ENCODE measurements at places on chromosomes 16 and 17.

DNA sequence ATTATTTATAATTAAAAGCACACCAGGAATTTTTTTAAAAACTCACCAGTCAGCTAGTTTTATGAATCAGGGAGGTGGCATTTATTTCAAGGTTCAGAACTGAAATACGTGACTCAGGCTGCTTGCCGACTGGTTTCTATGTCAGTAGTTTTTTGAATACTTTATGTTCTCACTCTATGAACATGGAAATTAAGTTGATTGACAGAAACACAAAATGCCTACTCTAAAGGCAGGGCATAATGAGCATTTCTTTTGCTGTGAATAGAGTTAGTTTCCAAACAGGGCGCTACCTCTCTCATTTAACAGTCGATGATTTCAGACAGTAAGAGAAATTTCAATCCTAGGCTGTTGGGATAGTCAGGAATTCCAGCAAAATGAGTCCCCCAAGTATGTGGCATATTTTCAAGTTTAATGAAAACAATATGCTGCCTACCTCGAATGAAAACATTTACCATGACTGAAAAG is 6.7 kb downstream of the HS3ST3B1 start:
- peak; percentile 85 for DNase-seq

DNA sequence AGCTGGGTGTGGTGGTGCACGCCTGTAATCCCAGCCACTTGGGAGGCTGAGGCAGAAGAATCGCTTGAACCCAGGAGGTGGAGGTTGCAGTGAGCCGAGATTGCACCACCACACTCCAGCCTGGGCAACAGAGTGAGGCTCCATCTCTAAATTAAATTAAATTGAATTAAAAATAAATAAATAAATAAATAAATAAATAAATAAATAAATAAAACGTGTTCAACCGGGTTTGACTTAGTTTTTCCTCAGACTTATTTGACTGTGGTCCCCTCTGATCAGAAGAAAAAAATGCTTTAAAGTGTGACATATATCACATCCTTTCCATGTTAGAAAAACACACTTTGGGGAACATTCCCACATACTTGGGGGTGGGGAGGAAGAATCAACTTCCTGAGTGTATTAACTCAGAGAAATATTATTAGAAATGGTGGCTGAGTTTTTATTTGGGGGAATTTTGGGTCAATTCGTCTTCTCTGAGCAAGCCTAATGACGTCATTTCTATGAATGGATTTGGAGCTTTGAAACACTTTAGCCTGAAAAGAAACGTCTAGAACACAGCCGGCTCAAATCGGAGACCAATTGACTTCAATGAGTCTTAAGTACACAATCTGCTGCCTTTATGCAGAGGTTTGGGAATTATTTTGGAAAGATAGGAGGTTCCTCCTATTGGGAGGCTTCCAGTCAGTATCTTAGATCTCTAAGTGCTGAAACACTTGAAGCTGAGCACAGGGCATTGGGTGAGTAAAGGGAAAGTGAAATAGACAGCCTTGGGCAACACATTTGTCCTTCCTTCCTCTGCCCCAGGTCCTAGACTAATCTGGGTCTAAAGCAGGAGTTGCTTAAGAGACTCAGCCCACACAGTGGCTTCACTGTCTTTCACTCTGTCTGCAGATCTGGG is 132.6 kb downstream of the PITPNC1 start:
- peak; percentile 23 for DNase-seq

DNA sequence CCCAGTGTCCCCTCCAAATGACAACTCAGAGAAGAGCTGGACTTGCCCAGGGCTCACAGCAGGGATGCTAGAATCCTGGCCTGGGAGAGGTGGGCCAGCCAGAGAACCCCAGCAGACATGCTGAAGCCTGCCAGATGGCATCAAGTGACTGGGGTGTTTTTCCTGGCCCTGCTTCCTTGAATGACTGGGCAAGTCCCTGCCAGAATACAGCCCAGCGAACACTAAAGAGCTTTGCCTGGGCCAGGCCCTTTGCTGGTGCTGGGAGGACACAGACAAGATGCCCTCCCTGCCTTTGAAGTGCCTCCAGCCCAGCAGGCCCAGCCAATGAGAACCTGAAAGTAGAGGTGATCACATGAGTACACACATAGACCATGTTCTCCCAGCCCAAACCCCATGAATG is 11.5 kb downstream of the ZNF319 start:
- DNase-seq: no peak

DNA sequence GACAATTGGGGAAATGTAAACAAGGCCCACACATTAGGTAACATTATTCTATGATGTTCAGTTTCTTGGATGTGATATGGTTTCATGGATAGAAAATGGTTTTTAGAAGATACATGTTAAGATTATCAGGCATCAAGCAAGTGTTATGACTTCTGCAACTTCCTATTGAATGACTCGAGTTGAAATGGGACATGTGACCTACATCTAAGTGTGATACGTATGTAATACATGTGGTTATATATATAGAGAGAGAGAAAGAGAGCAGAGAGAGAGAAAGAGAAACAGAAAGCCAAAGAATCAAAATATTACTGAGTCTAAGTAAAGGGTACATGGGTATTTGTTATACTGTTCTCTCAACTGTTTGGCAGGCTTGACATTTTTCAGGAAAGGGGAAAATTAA is 1.7 kb downstream of the TMEM170A start:
- DNase-seq: no peak

- DNase-seq: peak; percentile 80
Observed at GRCh38 chr16:56807011-56807675, 57.9 kb upstream of the SLC12A3 start.

DNA sequence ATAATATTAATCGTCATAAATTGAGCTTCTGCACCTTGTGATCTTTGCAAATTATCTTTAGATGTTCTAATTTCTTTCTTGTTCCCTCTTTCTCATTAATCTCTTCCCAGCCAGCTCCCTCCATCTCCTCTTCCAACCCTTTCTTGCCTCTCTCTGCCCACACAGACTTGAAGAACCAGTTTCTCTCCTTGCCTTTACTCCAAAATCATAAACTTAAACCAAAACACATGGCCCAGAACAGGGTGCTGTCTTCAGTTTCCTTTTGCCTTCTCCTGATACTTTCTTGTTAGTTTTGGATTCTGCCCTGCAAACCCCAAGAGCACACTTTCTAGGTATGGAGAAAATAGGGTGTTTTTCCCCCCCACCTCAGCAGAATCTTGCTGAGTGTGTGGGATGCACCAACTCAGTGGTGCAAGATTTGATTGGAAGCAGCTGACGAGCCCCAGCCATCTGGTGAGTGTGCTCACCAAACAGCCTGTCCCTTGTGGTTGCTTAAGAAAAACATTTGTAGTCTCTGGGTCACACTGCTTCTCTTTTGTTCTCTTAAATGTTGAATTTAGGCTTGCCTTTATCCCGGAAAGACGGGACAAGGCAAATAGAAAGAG is 175.8 kb upstream of the MAF start:
- DNase-seq: no peak

GRCh38 chr16:1907226-1907860 is 10.9 kb downstream of the HS3ST6 start:
- DNase-seq: no peak

- no peak for DNase-seq
Observed at GRCh38 chr17:56316604-56317003, 163.3 kb downstream of the ANKFN1 start.

GRCh38 chr17:80453126-80453997 is 23.0 kb downstream of the NPTX1 start:
- DNase-seq: no peak

- no peak for DNase-seq
Observed at GRCh38 chr17:1928976-1929375, 96.2 kb downstream of the RTN4RL1 start.

GRCh38 chr16:23905027-23905426 is 69.2 kb downstream of the PRKCB start:
- DNase-seq: peak; percentile 77

GRCh38 chr16:86510465-86511261 is at the start of gene FOXF1:
TSS of gene FOXF1 (plus strand) at chr16:86510527. CDS start at chr16:86510570, 43 bp downstream.
- peak; percentile 57 for DNase-seq

DNA sequence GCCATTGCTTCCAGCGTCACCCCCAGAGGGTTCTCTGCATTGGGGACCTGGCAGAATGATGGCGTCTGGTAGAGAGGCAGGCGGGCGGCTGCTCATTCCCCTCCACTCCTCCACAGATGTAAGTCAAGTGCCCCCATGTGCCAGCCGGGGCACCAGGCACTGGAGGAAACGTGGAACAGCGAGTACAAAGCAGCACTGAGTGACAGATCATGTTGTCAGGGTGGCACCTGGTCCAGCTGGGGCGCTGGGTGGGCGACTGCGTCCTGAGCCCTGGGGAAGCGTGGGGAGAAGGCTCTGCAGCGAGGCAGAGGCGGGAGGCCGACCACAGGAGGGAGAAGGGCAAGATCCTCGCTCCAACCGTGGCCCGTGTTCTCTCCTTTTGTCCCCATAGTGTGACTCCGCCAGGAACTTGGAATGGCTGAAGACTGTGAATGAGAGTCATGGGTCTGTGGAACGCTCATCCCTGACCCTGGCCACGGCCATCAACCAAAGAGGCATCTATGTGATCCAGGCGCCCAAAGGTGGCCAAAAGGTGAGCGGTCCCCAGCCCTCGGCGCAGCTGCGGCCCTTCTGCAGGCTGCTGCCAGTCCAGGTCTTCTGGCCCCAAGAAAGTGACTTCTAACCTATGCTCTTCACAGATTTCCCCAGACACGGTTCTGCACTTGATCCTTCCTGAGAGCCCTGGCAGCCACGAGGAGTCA is 76.7 kb downstream of the RNF213 start:
- no peak for DNase-seq

- DNase-seq: peak; percentile 45
Observed at GRCh38 chr17:74864866-74865395, 5.2 kb upstream of the GRIN2C start.

DNA sequence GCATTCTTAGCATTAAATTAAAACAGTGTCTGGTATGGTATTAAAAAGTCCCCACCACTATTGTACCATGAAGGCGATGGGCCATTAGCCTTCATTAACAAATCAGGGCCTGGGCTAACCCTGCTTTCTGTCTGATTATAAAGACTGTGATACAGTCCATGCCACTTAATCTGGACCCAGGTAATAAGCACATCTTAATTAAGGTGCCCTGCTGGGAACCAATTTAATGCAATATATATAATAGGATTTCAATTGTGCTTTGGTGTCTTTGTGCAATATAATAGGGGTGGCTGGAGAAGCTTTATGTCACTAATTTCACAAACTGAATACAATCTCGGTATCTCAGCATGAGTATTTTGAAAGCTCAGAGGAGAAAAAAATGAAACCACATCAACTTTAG is 64.4 kb upstream of the CDH8 start:
- DNase-seq: no peak

- no peak for DNase-seq
Observed at GRCh38 chr17:65130832-65131231, 6.3 kb upstream of the RGS9 start.

GRCh38 chr17:8985054-8985701 is 19.7 kb upstream of the PIK3R5 start:
- DNase-seq: no peak

- no peak for DNase-seq
Observed at GRCh38 chr16:29014561-29015069, 29.8 kb downstream of the LAT start.

DNA sequence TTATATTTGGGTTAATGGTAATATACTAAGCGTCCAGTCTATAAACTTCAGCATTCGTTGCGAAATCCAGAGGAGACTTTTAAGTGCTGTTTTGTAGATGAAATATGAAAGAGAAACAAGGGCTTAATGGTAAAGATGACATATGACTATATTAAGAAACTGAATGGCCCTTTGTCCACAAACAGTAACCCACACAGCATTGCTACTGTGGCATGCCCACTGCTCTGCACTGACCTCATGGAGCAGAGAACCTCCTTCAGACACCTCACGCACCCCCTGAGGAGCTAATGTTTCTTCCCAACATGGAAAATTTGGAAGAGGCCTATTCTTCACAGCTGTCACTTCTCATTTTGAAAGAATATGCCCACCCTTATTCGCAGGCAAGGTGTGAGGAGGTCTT is 26.7 kb downstream of the ASPA start:
- DNase-seq: no peak

DNA sequence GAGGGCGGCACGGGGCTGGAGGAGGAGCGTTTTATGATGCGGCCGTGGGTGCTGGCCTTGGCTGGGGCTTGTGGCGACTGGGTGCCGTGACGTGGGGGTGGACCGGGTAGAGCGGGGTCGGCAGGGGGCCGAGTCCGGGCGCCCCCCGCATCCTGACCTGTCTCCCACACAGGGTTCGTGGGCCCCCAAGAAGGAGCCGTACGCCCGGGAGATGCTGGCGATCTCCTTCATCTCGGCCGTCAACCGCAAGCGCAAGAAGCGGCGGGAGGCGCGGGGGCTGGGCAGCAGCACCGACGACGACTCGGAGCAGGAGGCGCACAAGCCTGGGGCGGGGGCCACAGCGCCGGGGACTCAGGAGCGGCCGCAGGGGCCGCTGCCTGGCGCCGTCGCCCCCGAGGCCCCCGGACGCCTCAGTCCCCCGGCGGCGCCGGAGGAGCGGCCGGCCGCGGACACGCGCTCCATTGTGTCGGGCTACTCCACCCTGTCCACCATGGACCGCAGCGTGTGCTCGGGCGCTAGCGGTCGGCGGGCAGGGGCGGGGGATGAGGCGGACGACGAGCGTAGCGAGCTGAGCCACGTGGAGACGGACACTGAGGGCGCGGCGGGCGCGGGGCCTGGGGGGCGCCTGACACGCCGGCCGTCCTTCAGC is 81.6 kb downstream of the ARHGAP23 start:
- no peak for DNase-seq

GRCh38 chr17:1006054-1006453 is 9.1 kb downstream of the TIMM22 start:
- no peak for DNase-seq

DNA sequence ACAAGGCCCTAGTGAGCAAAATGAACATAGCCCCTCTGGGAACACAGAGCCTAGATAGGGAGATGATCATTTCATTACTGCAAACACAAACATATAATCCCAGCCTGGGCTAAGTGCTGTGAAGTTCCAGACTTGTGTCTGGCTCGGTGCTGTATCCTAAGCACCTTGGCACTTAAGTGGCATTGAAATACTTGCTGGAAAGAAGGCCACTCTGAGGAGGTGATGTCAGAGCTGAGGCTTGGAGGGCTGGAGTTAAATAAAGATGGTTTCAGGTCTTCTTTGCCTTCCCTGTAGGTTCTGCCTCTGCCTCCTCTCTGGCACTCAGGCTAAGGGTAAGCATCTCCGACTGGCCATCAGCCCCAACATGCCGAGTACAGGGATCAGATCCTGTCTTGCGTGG is 2.4 kb upstream of the CACNA1G start:
- no peak for DNase-seq

GRCh38 chr17:66604376-66604775 is 230.5 kb upstream of the CACNG5 start:
- DNase-seq: no peak

All from HFFc6 (cell line).